Cardiac muscle cell (in vitro differentiated cells and primary cell): ENCODE measurements at places on chromosomes 11 and 22.
A peak's percentile ranks its signal among the peaks of the same experiment; 100 is the strongest.

- no peak for DNase-seq
Observed at GRCh38 chr11:86515297-86516094, 140.8 kb downstream of the CCDC81 start.

DNA sequence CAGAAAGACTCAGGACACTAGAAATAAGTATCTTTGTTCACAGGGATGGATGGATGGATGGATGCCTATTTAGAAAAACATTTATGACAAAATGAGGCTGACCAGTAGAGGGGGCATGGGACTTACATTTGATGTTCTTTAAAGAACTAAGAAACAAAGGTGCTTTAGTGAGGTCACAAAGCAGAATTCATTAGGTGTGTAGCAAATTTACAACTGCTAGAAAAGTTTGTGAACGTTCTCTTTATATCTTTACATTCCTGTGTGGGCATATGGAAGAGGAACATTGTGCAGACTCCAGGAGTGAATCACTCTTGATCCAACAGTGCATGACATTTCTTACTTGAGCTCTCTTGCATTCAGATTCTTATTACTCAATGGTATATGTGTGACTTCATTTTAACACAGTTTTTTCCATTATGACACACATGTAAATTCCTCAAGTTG is 15.8 kb upstream of the SIK2 start:
- DNase-seq = peak; percentile 49

- DNase-seq = no peak
Observed at GRCh38 chr22:30056015-30056414, 24.2 kb upstream of the HORMAD2 start.

DNA sequence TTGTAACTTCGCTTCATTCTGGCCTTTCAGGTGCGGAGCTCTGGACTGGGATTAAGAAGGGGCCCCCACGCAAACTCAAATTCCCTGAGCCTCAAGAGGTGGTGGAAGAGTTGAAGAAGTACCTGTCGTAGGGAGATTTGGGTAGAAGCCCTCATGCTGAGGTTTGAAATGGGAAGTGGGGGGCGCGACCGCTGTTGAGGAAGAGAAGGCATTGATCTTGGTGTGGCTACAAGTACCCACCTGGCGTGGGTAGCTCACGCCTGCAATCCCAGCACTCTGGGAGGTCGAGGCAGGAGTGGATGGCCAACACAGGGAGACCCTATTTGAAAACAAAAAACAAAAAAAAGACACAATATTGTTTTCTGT is 779 bp downstream of the SELENOH start:
- DNase-seq = no peak

GRCh38 chr11:10326012-10326964 is 21.4 kb downstream of the ADM start:
- DNase-seq = no peak

DNA sequence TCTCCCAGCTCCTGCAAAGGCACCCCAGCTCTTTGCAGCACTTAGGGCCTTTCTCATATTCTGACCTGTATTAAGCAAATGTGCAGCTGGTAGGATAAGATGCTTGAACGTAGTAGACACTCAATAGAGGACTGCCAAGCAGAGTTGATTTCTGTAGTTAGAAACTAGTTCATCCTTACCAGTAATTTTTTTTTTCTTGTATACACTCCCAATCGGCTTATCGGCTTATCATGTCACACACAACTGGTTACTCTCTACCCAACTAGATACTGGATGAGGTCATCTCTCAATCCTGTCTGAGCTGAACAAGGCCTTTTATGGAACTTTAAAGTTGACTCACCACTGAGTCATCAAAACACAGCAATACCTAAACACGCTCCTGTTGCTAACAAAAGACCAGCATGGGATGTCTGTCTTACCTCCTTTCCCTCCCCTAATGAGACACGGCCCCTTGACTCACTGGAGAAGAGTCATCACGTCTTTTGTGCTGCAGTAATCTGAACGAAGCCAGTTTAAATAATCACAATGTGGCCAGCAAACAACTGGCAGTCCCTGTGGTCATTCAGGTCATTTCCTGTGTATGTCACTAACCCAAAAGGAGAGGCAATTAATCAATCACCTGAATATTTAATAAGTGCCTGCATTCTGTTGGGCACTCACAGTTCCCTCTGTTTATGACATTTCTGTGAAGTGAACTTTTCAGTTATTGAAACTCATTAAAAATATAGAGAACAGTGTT is 7.5 kb upstream of the WEE1 start:
- peak; percentile 35 for DNase-seq

DNA sequence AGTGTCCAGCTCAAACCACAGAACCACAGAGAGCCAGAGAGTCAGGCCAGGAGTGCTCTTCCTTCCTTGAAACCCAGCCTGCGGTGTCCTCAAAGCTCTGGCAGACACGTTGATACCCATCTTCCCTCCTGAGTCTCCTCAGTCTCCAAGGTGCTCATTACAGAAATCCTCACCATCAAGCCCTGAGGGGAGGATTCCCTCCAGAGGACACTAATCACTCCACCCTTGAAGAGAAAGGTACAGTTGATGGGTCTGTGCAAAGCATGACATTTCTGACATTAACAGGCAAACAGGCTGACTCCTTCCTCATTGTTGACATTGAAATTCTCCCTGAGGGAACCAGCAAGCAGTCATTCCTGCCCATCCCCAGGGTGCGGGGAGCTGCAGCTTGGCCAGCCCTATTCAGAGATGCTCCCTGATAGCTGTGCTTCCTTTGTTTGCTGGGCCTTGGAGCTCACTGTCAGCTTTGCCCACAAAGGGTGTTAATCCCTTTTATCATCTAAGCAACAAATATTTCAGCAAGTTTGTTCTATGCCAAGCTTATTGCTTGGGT is 101.7 kb upstream of the CSNK2A3 start:
- DNase-seq = no peak

DNA sequence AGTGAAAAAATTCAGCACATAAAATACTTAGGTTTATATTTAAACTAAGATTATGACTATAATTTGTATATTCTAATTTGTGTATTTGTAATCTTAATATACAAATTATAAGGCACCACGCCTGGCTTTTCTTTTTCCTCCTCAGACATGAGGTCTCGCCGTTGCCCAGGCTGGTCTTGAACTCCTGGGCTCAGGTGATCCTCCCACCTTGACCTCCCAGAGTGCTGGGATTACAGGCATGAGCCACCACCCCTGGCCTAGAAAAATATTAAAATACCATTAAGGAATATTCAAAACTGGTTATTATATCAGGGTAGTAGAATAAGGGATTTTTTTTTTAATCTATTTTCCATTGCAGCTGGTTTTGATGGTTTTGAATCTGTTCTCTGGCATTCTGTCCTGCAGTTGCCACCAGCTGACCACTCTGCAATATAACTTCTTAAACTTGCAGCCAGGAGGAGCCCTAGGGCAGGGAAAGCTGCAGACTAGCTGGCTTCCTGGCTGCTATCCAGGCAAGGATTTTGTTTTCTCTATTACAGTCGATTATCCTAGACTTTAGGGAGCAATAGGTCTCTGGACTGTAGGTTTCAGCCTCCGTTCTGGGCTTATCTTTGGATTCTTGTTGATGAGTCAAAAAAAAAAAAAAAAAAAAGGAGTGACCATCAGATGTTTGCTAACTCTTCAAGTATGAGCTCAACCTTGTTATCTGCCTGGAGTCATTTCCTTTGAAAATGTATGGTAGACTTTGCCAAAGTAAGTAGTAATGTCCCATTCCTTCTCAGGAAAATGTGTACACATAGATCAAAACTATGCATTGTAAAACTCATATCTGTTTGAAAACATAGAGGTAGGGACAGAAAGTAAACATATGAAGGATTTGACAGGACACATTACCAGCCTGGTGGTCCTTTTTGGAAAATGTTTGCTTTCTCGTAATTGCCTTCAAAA is 13.2 kb downstream of the POLA2 start:
- peak; percentile 99 for DNase-seq

- no peak for DNase-seq
Observed at GRCh38 chr11:126583101-126583500, 227.6 kb downstream of the ST3GAL4 start.

DNA sequence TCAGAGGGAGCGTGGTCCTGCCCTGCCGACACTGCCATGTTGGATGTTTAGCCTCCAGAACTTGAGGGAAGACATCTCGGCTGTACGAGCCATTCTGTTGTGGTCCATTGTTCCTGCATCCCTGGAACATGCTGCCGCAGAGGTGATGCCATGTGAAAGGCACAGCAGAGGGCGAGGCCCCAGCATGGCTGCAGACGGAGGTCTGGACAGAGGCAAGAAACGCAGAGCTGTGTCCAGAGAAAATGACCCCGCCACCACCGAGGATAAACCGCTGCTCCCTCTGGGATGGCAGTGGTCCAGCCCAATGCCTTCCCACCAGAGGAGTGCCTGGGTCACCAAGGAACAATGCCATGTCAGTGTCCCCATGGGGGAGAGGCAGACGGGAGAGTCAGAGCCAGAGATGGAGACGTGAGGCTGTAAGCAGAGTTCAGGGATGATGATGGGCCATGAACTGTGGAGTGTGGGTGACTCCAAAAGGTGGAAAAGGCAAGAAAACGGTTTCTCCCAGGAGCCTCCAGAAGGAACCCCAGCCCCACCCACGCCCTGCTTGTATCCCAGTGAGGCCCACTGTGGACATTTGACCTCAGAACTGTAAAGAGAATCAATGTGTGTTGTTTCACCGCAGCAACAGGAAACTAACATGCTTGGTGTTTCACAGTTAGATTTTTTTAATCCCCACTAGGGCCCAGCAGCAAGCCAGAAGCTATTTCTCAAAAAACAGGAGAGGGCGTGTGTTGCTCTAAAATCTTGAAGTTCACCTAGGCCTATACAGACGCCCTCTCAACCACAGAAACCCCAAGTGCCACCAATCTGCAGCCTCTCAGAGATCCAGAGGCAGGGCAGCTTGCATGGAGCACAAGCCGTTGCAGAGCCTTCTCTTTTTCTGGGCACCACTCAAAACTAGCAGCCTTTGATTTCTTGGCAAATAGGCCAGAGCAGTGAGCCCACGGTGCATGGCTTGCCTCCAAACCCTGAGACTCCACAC is 1422.9 kb downstream of the TBC1D22A start:
- DNase-seq = no peak

DNA sequence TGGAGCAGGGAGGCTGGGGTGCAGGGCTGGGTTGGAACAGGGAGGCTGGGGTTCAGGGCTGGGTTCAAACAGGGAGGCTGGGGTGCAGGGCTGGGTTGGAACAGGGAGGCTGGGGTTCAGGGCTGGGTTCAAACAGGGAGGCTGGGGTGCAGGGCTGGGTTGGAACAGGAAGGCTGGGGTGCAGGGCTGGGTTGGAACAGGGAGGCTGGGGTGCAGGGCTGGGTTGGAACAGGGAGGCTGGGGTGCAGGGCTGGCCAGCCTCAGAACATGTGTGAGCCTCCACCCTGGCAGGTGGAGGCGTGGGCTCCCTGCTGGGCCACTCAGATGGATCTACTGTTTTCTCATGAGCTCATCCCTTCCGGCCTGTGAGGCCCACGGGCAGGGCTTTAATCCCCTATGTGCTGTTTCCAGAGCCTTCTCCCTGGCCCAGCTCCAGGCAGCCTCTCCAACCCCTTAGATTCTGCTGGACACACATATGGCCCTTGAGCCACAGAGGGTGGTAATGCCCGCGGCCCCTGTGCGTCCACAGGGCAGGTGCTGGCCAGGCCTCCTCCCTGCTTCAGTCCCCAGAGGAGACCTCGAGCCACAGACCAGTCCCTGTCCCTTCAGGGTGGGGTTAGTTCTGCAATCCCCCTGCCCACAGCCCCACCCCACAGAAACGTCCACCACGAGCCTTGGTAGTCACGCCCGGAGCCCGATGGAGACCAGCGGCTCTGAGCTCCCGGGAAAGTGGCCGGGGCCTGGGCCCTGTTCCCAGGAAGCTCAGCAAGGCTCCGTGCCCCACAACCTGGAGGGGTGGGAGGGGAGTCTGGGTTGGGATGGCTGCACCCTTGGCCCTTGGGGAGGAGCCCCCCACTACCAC is 197.9 kb downstream of the BRD1 start:
- no peak for DNase-seq

- DNase-seq = peak; percentile 2
Observed at GRCh38 chr11:69337211-69337721, 43.3 kb downstream of the MYEOV start.

- no peak for DNase-seq
Observed at GRCh38 chr22:41939981-41940831, 6.7 kb downstream of the CENPM start.

DNA sequence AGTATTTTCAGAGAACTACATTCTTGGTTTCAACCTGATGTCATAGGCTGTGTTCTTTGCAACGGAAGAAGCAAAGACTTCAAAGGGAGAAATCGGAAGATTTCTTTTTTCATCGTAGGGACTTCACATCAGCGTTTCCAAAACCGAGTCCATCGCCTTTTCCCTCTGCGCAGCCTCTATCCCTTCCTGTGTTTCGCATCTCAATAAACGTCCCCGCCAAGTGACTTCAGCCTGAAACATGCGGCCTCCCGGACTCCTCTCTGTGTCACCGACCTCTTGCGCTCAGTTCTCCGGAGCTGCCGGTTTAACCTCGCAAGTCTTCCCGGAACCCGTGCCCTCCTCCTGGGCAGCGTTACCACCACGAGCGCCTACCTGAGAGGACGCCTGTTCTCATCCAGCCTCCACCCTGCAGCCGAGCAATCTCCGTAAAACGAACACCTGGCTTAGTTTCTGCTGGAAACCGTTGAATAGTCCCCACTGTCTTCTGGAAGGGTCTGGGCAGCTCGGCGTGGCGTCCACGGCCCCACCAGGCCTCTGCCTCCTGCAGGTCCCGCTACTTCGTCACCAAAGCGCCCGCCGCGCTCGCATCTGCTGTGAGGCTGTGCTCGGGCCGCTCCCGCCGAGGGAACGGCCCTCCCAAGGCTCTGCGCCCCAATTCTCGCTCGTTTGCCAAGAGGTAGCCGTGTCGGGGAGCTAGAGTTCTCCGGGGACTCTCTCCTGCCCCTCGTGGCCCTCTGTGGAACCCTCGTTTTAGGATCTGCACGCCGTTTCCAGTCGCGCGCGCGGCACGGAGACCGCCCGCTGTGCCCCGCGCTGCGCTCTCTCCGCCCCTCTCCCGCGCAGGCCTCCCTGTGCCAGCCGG is at the start of gene GLB1L3:
TSS of gene GLB1L3 (plus strand) at position 846 of the 862 bp plus-strand sequence. CDS start 362 bp downstream, outside the sequence.
- DNase-seq = no peak

GRCh38 chr11:101723371-101723770 is 139.6 kb upstream of the TRPC6 start:
- DNase-seq = no peak

GRCh38 chr11:77370217-77370616 is 68.7 kb upstream of the GDPD4 start:
- DNase-seq = no peak

DNA sequence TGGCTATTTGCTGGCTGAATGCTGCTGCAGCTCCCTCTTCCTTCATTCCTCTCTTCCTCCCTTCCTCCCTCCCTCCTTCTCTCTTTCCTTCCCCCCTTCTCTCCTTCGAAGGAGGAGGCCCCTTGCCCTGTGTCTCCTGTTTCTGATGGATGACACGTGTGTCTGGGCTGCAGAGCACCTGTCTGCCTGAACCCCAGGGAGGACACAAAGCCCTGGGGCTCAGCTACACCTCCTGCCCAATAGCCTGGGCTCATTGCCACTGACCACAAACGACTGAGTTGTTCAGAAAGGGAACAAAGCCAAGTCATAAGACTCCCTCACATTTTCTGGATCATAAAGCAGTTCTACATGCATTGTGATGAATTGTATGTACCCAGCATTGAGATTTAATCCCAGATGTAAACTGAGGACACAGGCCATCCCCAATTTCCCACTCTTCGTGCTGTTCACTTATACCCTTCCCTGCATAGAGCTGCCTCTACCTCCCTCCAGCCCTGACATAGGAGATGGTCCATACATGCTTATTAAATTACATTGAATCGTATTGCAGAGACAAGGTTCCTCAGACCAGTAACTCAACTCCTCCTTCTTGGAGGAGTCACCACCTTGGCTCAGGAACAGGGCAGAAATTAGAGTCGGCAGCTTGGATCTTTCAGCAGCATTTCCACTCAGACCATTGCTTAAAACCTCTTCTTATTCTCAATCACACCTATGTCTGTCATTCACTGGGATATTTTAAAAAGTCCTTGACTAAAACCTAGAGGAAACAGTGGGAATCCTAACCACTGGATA is 1.2 kb downstream of the CSRP3 start:
- no peak for DNase-seq
